Smooth muscle cell of the brain vasculature (primary cell): ENCODE measurements at places on chromosomes 1 and 21.

GRCh38 chr1:227778401-227778947 lies 37.0 kb upstream of the PRSS38 start:
- no peak for DNase-seq

GRCh38 chr1:205169248-205169647 lies 42.3 kb downstream of the DSTYK start:
- DNase-seq: no peak

DNA sequence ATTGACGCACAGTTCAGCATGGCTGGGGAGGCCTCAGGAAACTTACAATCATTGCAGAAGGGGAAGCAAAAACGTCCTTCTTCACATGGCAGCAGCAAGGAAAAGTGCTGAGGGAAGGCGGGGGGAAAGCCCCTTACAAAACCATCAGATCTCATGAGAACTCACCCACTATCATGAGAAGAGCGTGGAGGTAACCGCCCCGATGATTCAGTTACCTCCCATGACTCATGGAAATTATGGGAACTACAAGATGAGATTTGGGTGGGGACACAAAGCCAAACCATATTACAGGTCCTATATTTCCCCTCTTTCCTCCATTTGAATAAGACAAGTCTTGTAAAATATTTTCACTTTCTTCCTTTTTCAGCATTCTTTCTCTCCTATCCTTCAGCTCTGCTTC lies 7.7 kb upstream of the TTLL7 start:
- no peak for DNase-seq

DNA sequence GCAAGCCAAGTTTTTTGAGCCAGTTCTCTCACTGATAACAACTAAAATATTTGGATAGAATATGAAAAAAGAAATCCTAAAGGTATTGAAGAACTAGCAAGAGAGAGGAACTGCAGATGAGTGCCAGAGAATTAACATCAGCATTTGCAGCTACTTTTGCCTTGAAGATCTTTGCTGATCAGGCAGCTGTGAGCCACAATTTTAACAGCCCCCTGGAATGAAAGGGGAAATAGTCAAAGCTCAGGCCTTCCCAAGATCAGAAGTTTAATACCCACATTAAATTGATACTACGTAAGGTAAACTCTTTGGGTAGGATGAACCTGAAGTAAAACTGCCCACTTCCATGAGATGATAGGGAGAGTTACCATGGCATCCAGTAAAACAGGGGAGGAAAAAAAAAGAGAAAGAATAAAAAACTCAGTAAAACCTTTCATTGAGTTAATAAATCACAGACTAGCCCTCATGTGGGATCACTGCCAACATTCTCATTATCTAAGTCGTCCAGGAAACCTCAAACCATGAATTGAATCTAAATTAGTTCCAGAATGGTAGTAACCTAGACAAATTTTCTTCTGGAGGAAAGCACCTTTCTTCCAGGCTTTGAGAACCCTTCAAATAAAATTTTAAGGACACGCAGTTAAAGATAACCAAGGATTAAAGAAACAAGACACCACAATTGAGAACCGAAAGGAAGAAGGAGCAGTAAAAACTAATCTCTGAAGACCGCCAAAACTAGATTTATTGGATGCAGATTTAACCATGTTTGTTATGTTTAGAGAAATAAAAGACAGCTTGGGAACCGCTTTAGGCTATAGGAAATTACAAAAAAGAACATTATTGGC lies 28.3 kb downstream of the SCP2 start:
- DNase-seq: peak; percentile 26
